Spinal cord (tissue), 10 donors: ENCODE measurements at places on chromosomes 7 and 10.

- no peak for DNase-seq
Observed at GRCh38 chr7:2938514-2939192, 94.5 kb upstream of the GNA12 start.

DNA sequence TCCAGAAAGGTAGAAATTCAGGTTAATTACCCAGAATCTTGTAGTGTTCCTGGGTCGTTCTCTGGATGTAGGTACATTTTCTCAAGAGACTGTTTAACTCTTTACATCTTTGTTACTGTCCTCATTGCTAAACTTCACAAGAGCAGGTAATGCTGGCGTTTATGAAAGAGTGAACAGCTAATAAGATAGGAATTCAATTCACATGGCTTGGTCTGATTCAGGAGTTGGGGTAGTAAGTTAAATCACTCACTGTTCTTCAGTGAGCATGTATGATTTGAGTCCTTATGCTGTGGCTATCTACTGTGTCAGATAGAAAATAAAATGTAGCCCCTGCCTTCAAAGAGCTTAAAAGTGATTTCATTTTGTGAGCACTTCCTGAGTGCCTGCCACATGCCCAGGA, 480.0 kb downstream of the LRMDA start:
- DNase-seq, result no peak

GRCh38 chr7:48176356-48176893, 5.2 kb downstream of the ABCA13 start:
- DNase-seq, result no peak

DNA sequence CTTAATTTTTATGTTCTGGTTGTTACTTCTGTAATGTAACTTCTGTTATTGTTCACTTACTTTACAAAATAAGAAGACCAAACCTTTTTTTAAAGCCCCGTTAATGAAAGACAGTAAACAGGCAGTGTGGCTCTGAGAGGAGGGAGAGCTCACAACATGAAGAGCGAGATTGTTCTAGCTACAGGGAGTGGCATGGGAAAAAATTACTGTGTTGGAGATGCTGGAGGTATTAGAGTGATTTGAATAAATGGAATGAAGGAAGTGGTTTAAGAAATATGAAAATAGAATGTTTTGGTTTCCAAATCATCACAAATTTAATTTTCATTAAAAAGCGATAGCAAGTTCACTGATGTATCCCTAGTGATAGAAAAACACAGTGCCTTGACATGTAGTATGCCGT, 31.8 kb downstream of the REEP3 start:
- DNase-seq, result no peak

DNA sequence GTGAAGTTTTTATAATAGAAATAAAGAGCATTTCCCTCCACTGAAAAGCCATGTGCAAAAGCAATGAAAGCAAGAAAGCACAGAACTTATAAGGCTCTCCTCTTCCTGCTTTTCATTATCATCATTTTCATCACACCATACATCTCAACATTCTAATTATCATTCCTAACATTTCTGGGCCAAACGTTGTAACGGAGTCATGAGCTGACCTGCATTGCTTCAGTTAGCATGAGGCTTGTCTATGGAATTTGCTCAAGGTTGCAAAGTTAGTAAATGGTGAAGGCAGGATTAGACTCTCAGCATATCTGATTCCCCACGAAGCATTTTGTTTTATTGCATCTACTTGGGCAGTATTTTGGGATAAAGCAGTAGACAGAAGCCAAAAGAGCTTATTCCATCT, 11.4 kb downstream of the SCIN start:
- no peak for DNase-seq

GRCh38 chr10:89019569-89020327, 29.1 kb downstream of the FAS start:
- no peak for DNase-seq

DNA sequence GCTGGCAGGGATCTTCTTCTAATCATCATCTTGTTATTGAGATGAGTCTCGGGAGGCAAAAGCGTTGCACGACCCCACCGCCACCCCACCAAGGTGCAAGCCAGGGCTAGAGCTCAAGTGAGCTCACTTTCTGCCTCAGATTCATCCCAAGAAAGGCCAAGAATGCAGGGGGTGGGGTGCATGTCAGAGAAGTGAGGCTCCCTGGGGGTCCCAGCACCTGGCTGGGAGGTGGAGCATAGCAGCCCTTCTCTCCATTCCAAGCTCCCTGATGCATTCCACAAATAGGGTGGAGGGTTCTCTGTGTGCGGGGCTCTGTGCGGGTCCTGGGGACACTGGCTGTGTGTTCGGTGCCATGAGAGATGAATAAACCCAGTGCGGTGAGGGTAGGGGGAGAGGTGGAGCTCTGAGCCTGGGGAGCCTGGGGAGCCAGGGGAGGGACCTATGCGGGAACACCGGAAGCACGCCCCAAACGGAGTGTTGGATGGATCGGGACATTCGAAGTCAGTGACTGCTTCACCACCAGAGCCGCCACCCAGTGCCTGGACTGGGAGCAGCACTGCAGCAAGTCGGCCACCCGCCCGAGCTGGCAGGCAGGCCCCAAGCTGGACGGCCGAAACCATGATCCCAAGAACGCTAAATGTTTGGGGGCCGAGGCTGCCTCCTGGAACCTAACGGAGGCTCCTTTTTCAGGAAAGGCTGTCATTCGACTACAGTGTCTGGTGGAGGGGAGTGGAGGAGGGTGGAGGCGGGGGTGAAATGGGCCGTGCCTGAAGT, 17.9 kb upstream of the HMX3 start:
- no peak for DNase-seq

DNA sequence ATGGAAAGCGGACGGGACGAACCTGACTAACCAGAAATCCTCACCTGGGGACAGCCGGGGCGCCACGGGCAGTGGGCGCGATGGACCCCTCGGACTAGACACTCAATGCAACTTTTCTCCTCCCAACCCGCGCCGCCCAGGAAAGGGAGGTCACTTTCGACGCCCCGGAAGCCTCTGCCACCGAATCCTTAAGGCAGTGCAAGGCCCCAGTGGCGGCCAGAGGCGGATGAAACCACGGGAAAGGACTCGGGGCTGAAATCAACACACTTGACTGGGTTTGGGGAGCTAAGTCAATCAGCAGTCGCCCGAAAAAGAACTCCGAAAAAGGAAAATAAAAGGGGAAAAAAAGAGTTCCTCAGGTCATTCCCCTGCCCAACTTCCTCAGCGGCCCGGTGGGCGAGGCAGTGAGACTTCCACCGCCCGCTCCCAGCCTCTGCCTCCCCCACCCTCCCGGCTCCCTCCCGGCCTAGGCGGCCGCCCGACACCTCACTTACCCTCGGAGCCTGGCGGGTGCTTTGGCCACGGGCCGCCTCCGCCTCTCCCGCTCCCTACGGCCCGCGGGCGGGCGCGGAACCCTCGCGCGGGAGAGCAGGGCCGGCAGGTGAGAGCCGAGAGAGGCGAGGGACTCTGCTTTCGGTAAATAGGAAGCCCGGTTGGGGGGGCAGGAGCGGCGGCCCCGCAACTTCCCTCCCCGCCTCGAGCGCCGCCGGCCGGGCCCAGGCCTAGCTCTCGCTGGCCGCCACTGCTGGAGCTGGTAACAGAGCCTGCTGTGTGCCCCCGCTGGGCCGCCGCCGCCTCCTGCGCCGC, 518 bp downstream of the WAPL start:
- DNase-seq, result no peak

DNA sequence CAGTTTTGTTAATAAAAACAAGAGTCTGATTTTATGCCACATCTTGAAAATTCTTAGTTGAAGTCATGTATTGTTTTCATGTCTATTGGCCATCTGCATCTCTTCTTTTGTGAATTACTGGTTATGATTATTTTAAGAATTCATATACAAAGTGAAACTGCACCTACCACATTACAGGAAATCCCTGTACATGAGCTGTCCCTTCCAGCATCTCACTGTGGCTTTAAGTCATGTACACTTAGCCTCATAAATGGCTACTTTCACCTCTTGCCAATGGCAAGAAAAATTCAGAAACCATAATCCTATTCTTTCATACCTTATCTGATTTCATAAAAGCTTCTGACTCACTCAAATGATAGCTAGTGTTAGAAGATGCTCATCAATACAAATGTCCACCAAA, 48.6 kb downstream of the CRTAC1 start:
- DNase-seq, result no peak

DNA sequence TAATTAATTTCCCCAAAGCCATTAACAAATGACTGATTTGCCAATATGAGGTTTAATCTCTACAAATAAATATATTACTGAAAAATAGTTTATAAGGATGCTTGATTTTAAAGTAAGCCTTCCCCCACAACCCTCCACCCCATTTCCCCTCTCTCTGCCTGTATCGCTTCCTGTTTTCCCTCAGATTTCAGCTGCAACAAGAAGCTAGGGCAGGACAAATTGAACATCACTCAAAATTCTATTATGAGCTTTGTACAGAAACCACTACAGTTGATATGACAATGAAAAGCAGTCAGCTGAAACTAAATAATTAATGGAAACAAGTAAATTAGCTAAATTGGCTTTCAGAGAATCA, 109.0 kb upstream of the SP4 start:
- no peak for DNase-seq

- peak; percentile 62 for DNase-seq
Observed at GRCh38 chr10:21292763-21293517, 232.5 kb downstream of the SKIDA1 start.

- DNase-seq, result no peak
Observed at GRCh38 chr7:117796889-117797288, 76.4 kb downstream of the CTTNBP2 start.

GRCh38 chr7:78261302-78261701, 462.7 kb downstream of the PHTF2 start:
- DNase-seq, result no peak

DNA sequence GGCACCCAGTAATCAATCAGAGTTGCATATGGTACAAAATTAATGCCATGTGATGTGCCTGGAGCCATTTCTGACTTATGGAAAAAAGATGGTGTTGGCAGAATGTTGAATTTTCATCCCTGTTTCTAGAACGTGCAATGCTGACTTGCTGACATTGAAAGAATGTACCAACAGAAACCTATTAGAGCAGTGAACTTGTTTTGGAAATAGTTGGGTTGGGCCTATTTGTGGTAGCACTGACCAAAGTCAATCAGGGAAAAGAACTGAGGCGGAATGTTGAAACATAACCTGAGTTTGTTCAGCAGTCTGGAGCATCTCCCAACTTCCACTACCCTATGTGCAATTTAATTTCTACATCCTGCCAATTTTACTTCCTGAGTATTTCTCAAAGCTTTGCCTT, 11.7 kb upstream of the KIAA1217 start:
- DNase-seq, result no peak

DNA sequence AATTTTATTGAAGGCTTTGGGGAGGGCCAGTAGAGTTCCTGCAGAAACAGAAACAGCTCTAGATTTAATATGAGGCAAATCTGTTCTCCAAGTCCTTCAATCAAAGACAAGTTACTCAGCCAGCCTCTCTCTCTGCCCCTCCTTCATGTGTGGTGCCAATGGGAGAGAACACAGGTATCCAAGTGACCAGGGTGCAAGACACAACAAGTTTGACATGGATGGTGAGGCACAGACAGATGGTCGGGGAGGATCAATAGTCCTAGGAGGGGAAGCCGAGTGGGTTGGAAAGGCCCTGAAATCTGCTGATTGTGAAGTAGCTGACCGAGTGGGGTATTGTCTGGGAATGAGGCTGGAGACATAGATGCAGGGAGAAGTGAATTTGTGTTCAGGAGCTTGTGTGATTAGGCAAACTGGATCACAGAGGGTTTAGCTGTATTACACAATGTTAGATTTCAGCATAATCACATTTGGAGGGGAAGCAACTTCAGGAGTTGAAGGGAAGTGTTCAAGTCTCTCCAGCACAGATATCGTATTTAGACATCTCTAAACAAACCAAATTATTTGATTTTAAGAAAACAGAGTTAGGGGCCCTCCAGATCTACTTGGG, 1.5 kb downstream of the GIMAP1 start:
- DNase-seq, result no peak

DNA sequence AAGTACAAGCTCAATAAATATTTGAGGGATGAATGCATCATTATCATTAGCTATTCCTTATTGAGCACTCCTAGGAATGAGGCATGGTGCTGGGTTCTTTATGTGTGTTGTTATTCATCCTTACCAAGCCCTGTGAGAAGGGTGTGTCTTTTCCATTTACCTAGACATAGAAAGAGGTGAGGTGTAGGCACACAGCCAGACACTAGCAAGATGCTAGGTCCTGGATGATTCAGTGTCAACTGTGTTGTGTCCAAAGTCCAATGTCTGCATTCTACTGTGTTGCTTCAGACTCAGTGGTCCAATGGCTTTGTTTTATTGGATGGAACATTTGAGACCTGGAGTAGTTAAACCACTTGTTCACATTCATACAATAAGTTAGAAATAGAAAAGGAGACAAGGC, 605.5 kb downstream of the LRMDA start:
- no peak for DNase-seq

GRCh38 chr7:46165276-46165675, 244.2 kb upstream of the IGFBP3 start:
- no peak for DNase-seq

- no peak for DNase-seq
Observed at GRCh38 chr7:127782654-127783559, 130.9 kb downstream of the SND1 start.

DNA sequence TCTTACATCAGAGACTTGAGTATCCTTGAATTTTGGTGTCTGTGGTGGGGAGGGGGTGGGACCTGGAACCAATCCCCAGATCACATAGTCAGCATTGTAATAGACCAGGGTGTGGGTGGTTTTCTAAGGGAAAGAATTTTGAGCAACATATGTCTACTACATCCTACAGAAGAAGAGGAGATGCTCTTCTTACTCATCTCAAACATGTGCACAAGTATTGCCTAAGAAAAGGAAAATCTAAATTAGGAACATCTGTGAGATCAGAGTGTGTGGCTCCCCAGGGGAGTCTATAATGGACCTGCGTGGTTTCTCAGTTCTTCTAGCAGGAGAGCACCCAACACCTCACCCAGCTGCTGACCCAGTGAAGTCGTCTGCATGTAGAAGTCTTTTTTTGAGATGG, 148.8 kb downstream of the CCDC3 start:
- DNase-seq, result no peak

GRCh38 chr7:151537818-151538561, 18.3 kb upstream of the RHEB start:
- DNase-seq, result peak; percentile 68

GRCh38 chr7:99083068-99083651, 60.7 kb downstream of the SMURF1 start:
- DNase-seq, result no peak

DNA sequence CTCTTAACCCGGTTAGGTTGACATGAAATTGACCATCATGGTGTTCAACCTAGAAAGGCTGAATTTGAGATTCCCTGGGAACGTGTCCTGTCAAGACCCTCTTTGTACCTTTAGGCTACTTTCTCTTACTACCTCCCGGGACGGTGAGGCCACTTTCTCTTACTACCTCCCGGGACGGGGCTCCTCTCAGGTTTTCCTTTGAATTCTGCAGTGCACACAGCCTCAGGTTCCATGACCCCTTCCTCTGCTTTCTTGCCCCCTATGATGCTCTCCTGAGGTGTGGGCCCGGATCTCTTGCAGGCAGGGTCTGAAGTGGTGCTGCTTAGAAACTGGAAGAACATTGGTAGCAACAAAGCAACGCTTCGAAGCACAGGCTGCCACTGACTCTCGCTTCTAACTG, 155.3 kb downstream of the CAMK1D start:
- DNase-seq, result no peak

GRCh38 chr7:116669769-116670168, 2.2 kb upstream of the MET start:
- DNase-seq, result no peak
